IPS-NIHi11 (cell line): ENCODE measurements at places on chromosomes 5 and 9.

GRCh38 chr5:126430631-126431030 is 7.4 kb downstream of the GRAMD2B start:
- no peak for DNase-seq

DNA sequence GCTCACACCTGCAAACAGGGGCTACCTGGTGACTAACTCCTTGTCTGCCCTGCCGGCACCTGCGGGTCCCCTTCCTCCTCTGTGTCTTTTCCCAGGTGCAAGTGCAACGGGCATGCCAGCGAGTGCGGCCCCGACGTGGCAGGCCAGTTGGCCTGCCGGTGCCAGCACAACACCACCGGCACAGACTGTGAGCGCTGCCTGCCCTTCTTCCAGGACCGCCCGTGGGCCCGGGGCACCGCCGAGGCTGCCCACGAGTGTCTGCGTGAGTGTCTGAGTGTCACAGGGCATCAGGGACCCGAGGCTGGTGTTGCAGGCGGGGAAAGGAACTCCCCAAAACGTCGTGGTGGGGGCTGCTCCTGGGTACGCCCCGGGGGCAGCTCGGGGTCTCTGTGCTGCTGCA is 27.1 kb downstream of the LAMC3 start:
- no peak for DNase-seq

GRCh38 chr9:122287214-122287720 is 22.6 kb downstream of the MRRF start:
- DNase-seq = no peak

GRCh38 chr5:18944771-18945170 is 1043.2 kb downstream of the CDH18 start:
- no peak for DNase-seq

DNA sequence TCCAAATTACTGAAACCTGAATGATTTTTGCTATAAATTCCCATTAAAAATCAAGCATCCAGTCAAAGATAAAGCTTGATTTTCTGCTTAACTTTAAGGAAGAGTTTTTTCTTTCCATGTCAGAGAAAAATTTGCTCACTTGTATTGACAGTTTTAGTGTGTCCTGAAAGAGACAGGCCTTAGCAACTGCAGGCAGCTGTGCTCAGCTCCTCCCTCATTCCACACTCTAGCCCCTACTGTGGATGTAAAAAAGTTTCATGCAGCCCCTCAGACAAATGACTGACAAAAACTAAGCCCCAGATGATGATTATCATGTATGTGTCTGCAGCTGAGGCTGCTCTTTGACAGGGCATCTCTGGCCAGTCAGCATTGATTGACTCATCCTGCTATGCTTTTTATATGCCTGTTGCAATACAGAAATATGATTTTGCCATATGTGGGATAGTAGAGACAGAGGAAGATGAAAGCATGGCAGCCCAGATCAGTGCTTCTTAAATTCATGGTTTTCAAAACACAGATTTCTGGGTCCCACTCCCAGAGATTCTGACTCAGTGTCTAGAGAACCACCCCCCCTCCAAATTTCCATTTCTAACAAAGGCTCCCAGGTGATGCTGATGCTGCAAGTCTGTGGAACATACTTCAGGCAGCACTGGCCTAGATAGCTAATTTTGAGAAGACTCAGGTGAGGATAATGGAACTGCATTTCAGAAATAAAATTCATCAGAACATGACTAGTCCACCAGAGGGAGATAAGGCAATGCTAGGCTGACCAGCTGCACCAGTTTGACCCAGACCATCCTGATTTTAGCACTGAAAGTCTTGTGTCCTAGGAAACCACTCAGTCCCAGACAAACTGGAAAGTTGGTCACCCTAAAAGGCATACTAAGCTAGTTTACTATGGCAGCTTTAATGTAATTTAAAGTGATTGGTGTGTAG is 298.7 kb upstream of the KCNN2 start:
- no peak for DNase-seq

DNA sequence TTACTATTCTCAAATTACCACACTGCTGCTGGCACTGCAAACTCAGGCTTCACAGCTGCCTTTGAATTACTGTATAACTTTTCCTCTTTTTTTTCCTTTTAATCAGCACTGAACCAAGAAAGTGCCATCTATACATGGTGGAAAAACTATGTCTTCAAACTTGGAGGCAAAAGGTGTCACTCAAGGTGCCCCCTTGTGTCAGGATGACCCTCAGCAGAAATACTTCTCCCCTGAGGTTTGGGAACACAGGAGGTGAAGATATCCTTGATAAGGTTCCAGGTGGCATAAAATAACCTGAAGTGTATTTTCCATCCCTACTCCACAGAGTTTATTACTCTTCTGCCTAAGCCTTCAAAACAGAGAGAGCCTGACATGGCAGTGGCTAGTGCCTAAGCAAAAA is 14.5 kb downstream of the FRMD3 start:
- DNase-seq = no peak

GRCh38 chr9:99013550-99013949 is 69.8 kb downstream of the COL15A1 start:
- no peak for DNase-seq

DNA sequence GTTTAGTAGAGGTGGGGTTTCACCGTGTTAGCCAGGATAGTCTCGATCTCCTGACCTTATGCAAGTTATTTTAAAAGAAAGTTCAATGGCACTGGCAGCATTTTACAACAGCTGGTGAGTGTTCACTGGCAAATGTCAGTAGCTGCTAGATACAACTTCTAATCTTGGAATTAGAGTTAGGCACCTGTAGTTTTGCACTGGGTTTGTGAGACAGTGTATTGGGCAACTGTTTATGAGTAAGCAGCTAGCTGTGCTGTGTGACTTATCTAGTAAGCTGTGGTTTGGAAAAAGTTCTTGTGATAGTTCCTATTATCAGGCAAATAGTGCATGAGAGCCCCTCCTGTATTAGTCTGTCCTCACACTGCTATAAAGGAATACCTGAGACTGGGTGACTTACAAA is 61.5 kb downstream of the UBE2QL1 start:
- no peak for DNase-seq

- DNase-seq = no peak
Measured at GRCh38 chr9:92762196-92762595, 2.4 kb downstream of the BICD2 start.
